Right cardiac atrium (tissue), 5 donors: ENCODE measurements at places on chromosomes 12 and 14. TPM values are rescaled to one million over a fixed set of nuclear protein-coding genes. Genes with fewer than 3 reads are reported as not detected.

Gene DYRK2
- 57.1 TPM for total RNA-seq

Gene LRRC10
- total RNA-seq, result 19.7 TPM

Gene AP1G2
- total RNA-seq, result 17.9 TPM

DNA sequence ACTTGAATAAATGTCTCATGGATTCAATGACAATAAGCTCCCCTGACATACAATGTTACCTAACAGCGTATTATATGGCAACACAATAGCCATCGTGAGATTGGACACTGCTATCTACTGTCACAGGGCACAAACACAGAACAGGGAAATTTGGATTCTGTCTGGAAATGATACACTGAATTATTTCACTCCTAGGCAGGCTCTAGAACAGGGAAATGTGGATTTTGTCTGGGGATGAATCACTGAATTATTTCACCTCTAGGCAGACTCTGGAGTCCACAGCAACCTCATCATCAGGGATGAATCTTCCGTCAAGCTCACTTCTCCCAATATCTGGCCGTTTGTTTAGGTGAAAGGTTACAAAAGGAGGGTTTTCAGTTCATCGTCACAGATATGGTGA lies 288.8 kb downstream of the TMEM132D start:
- DNase-seq, result no peak

GRCh38 chr14:100930270-100930669 lies 26.7 kb upstream of the RTL1 start:
- DNase-seq, result no peak

Gene MYF6
- not detected for total RNA-seq

- no peak for DNase-seq
Measured at GRCh38 chr14:33186656-33187055, 248.0 kb downstream of the NPAS3 start.

Gene SPIC
- total RNA-seq, result not detected

DNA sequence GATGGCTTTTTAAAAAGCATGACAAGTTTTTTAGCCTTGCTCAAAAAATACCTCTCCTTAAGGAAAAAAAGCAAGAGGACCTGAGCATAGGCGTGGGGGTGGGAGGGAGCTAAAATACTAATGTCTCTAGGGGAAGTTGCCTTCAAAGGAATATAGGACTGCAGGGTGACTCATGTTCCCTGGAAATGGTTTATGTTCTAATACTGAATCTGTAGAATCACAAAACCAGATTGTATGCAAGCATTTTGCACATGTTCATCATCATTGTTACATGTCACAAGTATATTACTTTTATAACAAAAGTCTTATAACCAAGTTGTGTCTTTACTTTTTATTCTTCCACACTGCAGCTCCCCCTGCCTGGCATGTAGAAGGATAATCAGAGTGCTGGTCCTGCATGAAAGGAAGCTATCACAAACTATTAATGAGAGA lies 36.6 kb downstream of the GPR135 start:
- no peak for DNase-seq

DNA sequence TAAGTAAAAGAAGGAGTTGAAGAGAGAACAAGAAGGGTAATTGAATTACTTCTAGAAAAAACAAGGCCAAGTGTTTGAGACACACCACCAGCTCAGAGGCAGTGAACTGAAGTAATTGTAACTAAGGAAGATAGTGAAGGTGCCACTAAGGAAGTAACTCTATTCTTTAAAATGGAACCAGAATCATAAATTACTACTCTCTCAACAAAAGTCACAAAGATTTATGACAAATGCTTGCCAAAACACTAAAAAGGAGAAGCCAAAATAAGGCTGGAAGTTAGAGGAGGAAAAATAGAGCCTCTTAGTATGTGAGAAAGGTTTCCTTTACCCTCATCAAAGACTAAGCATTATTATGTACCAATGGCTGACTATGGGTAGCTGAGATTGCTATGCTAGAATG lies 208.5 kb downstream of the MDGA2 start:
- no peak for DNase-seq

- no peak for DNase-seq
Measured at GRCh38 chr12:108141600-108142130, 12.6 kb downstream of the WSCD2 start.

GRCh38 chr12:72141381-72141780 lies 130.8 kb upstream of the TRHDE start:
- DNase-seq, result no peak
